ENCODE measurements at places on chromosomes 13 and 19. TPM values are rescaled to one million over a fixed set of nuclear protein-coding genes. Genes with fewer than 3 reads are reported as not detected.

- no peak for DNase-seq
Measured at GRCh38 chr13:76175961-76176725, 540.0 kb downstream of the LMO7 start.

DNA sequence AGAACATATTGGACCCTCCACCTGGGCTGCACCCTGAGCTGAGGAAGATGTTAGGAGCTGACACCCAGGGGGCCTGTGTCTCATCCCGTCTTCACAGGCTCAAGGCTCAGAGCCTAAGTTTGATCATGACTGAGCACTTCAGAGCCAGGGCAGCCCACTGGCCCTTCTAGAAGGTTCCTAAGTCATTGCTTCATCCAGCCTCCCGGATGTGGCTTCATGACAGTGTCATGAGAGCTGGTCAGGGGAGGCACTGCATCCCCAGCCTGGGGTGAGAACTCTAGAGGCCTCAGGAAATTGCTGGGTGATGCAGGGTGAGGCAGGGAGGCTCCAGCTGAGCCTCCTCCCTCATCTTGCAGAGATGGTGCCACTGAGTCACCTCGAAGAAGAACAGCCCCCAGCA, 24.9 kb upstream of the PIK3R2 start:
- no peak for DNase-seq

GRCh38 chr19:6819323-6819722, 46.8 kb downstream of the VAV1 start:
- no peak for DNase-seq

GRCh38 chr13:114146629-114147028, 14.2 kb upstream of the RASA3 start:
- DNase-seq, result no peak

DNA sequence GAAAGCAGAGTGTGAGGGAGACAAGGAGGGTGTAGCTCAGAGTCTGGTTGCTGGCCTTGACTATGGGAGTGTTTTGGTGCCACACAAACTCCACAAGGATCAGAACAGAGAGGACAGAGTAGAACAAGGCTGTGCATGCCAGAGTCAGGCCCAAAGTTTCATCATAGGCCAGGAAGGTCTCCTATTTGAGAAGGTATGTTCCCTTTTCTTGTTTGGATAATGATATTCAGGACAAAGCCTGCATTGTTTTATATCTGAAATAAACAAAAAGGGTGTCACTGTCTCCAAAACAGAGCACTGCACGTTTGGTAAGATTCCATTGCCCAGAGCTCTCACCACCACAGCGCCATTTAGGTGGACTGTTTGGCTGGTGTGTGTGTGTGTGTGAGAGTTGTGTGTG, 3.1 kb upstream of the ZSCAN5A start:
- DNase-seq, result no peak

- peak; percentile 65 for DNase-seq
Measured at GRCh38 chr13:113927661-113928581, 46.0 kb downstream of the C13orf46 start.

DNA sequence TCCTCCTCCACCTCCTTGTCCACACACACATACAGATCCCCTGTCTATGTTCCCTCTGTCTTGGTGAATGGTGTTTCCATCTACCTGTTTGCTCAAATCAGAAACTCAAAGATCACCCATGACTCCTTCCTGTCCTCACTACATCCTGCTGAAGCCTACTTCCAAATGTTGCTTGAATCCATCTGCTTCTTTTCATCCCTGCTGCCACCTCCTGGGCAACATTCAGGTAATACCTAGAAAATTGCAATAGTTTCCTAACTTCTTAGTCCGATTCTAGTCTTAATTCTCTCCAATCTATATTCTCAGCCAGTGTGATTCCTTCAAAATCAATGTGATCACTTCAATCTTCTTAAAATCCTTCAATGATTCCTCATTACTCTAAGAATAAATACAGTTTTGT, 155.5 kb upstream of the STARD13 start:
- no peak for DNase-seq

GRCh38 chr19:57110592-57111328, 9.0 kb upstream of the USP29 start:
- DNase-seq, result no peak

GRCh38 chr19:17379221-17379631, 2.1 kb upstream of the PLVAP start:
- no peak for DNase-seq

DNA sequence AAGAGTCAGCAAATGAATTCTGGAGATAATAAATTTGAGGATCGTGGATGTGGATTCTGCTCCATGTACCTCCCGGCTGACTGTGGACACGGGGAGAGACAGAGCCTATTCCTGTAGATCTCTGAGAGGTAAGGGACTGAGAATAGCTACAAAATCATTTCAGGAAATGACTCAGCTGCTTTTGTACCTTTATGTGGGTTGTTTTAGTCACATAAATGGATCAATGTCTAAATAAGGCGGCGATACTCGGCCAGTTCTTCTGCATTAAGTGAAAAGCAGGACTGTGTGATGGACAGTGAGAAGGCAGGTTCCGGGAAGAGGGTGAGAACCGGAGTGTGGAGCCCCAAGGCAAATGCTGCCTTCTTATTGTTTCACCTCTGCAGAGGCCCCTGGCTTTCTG, 128.1 kb downstream of the EFNB2 start:
- no peak for DNase-seq

DNA sequence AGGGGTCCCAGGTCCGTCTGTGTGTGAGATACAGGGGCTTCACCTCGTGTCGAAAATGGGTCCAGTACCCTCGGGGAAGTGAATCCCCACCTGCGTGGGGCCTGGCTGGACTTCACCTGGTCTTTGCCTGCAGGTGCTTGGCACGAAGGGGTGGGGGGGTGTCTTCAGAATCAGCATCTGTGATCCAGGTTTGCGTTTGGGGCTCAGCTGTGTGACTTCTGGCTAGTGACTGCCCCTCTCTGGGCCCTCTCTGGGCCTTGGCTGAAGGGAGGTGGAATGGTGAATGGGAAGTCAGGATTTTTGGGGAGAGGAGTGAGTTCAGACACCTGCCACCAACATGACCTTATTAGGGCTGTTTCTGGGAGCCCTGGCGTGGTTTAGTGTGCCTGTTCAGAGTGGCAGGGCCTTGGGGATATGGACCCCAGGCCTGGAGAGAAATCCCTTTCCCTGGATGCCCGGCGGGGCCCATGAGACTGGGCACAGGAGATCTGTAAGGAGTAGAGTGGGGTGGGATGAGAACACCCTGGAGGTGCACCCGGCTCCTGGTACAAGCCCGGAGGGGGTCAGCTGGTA, 2.7 kb downstream of the CELF5 start:
- no peak for DNase-seq

- DNase-seq, result no peak
Measured at GRCh38 chr19:44876930-44877535, 14.0 kb upstream of the TOMM40 start.

DNA sequence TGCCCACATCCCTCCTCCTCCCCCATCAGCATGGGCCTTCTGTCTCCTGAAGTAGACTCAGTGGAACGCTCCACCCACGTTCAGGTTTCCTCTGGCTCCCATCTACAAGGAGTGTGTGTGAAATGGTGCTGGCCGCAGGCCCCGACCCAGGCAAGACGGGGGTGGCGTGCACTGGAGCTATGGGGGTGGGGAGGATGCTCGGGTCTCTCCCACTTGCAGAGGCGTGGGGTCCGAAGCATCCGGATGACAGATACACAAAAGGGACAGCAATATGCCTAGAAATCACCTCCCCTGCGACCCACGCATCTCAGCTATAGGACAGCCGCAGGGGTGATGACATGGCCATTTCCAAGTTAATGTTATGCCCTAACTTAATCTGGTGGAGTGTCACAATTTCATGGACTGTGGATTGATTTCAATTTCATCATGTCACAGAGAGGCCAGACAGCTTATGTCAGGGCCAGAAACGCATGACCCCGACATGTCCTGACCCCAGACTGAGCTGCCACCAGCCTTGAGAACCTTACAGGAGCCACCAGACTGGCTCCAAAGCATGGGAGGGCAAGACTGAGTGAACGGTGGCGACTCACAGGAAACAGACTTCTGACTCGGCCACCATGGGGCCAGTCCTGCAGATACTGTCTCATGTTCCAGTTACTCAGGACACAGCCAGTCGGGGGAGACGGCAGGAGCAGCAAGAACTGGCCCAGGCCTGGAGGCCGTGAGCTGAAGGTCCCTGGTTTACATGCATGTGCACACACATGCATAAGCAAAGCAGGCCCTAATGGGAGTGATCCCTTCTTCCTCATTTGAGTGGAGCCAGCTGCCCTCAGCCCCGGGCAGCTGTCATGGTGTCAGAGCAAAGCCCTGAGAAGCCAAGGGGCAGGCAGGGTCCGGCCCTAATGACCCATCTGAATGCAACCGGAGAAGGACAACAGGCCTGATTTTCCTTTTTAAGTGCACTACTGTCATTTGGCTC, 82.2 kb downstream of the SLC7A1 start:
- DNase-seq, result no peak

KLK14 gene
- total RNA-seq, result 0.63 TPM

PDE4C gene
- 2.1 TPM for total RNA-seq

PRR12 gene
- total RNA-seq, result 42.7 TPM

PLPP2 gene
- 224 TPM for total RNA-seq
